ENCODE measurements at places on chromosomes 12 and 14. TPM values are rescaled to one million over a fixed set of nuclear protein-coding genes. Genes with fewer than 3 reads are reported as not detected.

DNA sequence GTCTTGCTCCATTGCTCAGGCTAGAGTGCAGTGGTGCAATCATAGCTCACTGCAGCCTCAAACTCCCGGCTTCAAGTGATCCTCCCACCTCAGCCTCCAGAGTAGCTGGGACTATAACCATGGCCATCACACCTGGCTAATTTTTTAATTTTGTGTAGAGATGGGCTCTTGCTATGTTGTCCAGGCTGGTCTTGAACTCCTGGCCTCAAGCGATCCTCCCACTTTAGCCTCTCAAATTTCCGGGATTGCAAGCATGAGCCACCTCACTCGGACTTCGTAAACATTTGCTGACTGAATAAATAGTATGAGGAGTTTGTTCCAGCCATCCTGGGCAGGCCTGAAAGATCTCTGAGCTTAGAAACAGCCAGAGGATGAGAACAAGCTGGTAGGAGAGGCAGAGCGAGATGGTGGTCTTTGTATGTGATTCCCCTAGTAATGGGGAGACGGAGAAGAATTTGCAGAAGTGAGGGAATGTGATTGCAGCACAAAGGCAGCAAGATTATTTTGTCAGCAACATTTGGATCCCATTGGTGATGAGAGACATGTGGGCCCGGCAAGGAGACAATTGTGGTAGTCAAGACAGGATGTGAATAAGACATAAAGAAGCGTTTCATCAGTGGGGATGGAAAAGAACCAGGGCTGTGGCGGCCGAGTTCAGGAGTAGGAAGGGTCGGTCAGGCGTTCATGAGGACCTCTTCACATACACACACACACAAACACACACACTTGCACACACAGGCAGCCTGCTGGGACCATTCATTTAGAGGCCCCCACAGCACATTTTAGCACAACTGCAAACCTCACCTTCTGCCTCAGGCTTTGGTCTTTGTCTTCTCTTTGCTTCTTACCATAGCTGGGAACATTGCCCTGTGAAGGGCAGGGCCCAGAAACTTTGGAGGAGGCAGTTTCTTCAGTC is 155.5 kb downstream of the ZFP36L1 start:
- peak; percentile 58 for DNase-seq

GRCh38 chr12:76863005-76863670 is 15.7 kb downstream of the CSRP2 start:
- peak; percentile 96 for DNase-seq

- no peak for DNase-seq
Measured at GRCh38 chr12:123036466-123037285, 56.2 kb downstream of the ARL6IP4 start.

DNA sequence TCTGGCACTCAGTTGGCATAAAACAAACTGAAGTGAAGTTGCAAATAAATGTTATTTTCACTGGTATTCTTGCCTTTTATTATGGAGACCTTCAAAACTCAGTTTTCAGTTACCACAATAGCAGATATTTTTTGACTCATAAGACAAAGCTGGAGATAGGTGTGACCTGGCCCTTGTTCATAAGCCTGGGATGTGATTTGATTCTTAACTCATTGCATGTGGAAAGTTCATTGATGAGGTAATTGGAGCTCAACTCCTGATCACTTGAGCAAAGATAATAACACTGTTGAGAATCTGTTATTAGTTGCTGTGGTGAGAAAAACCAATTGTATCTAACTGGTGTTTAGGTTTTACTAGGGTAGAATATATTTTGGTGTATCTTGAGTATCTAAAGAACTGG is 105.1 kb downstream of the AEBP2 start:
- no peak for DNase-seq

DNA sequence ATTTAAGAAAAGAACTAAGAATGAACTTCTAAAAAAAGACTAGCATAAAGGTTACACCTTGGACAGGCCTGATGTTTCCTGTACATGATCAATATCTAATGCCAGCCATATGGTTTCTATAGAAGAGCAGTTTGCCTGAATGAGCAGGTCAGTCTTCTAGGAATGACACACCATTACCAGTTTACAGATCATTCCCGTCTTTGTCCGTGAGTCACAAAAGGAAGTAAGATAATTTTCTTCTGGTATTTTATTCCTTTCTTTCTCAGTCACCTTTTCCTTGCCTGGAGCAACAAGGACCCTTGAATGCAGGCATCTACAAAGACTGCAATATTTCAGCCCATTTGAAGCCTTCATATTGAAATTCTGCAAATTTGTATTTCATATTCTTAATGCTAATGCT is 44.6 kb upstream of the CNTN1 start:
- DNase-seq = no peak

- DNase-seq = no peak
Measured at GRCh38 chr12:81327425-81327824, 249.5 kb downstream of the ACSS3 start.

- peak; percentile 74 for DNase-seq
Measured at GRCh38 chr12:65740873-65741600, 83.2 kb upstream of the HMGA2 start.

- no peak for DNase-seq
Measured at GRCh38 chr14:96958057-96958456, 160.9 kb downstream of the VRK1 start.

GRCh38 chr14:102209224-102209966 is 69.7 kb downstream of the WDR20 start:
- DNase-seq = peak; percentile 28

GRCh38 chr12:69684466-69684865 is 14.6 kb downstream of the BEST3 start:
- no peak for DNase-seq

- no peak for DNase-seq
Measured at GRCh38 chr14:96078625-96079016, 39.5 kb downstream of the C14orf132 start.

- DNase-seq = peak; percentile 24
Measured at GRCh38 chr12:95790033-95790916, at the start of gene NTN4. Gene NTN4, minus strand, starts transcription at chr12:95790764. Its CDS starts 455 bp downstream, at chr12:95790309.

DNA sequence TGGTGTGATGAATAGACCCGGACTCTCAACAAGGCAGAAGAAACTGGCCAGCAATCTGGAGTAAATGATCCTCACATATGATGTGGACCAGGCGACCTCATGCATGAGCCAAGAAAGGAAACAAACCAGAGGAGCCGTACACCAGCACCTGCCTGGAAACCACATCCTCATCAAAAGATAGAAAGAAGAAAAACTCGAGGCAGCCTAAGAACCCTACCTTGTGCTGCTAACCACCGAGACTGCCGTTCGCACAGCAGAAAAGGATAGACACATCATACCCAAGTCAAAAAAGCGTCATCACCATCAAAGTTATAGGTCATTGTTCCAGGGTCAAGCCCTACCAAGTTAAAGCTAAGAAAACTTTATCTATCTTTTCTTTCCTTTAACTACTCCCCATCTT is 66.7 kb downstream of the RESF1 start:
- DNase-seq = no peak

DNA sequence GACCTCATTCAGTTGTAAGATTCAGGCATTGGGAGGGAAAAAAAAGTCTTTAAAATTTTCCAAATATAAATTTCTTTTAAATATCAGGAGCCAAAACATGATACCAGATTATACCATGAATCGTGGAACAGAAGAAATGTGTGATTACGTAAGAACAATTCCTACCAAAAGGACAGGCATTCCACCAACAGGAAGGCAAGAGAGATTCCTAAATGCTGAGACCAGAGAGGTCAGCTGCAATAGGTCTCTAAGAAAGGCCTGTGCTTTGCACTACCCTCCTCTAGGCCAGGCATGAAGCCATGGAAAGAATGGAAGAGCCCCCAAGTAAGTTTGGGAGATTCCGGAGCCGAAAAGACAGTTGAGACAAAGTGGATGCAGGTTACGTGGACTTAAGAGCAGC is 83.7 kb downstream of the PTGER2 start:
- DNase-seq = peak; percentile 49

- no peak for DNase-seq
Measured at GRCh38 chr14:28770630-28771029, 4.0 kb downstream of the FOXG1 start.

Gene FAR2
- 1.1 TPM for total RNA-seq

Gene RAD9B
- 0.18 TPM for total RNA-seq

Gene MANSC1
- total RNA-seq = 1.1 TPM

Gene TMPO
- total RNA-seq = 102 TPM

Gene GALNT8
- not detected for total RNA-seq

Gene ADCY6
- 18.1 TPM for total RNA-seq
